ENCODE measurements at places on chromosomes 11 and 22. TPM values are rescaled to one million over a fixed set of nuclear protein-coding genes. Genes with fewer than 3 reads are reported as not detected.

Gene GP1BB
- total RNA-seq: not detected

Gene POU2AF2
- not detected for total RNA-seq

- no peak for DNase-seq
- H3K27ac ChIP-seq: no peak overlapping the region
- no peaks in the 10 kb centered on the region for H3K27me3 ChIP-seq
- H3K36me3 ChIP-seq: no peaks in the 10 kb centered on the region
Observed at GRCh38 chr11:30049214-30049613, 32.4 kb upstream of the KCNA4 start.

- no peak overlapping the region for H3K4me3 ChIP-seq
- no peak overlapping the region for H3K27ac ChIP-seq
- H3K4me1 ChIP-seq: no peaks in the 10 kb centered on the region
- H3K27me3 ChIP-seq: peaks cover 5% of the 10 kb centered on the region
- no peaks in the 10 kb centered on the region for H3K36me3 ChIP-seq
Observed at GRCh38 chr22:26095256-26095956, 73.9 kb upstream of the SEZ6L start.

DNA sequence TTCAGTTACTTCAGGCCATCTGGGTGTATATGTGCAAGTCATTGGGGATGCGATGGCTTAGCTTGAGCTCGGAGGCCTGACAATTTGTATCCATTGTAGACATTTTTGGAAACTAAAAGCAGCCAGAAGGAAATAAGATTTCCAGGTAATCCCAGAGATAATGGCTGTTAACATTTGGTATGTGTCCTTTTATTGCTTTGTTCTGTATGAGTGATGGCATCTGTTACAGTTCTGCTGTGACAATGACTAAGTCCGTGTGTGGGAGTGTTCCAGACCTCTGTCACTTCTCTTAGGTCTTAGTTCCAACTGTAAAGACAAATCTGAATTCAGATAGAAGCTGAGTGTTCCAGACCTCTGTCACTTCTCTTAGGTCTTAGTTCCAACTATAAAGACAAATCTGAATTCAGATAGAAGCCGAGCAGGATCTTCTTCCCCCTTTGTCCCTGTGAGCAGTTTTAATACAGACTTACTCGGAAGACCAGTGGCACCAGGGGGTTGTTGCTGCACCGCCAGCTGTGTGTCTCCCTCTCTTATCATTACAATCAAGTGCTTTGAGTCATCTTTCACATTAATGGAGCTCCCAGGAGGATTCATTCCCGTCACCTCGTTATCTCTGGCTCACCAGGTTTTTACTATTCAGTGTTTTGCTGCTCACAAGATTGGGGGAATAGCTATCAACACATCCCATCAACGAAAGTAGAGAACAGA, 190.9 kb upstream of the SORL1-AS1 start:
- H3K4me1 ChIP-seq: no peaks in the 10 kb centered on the region
- H3K27me3 ChIP-seq: peaks cover 4% of the 10 kb centered on the region
- DNase-seq: no peak
- no peak overlapping the region for H3K4me3 ChIP-seq

GRCh38 chr11:20342347-20343141, 21.0 kb upstream of the HTATIP2 start:
- no peak overlapping the region for H3K4me3 ChIP-seq
- H3K27ac ChIP-seq: peak overlapping the region; percentile 54
- DNase-seq: peak; percentile 53
- no peaks in the 10 kb centered on the region for H3K36me3 ChIP-seq
- peaks cover 5% of the 10 kb centered on the region for H3K4me1 ChIP-seq

GRCh38 chr11:3165152-3165705, at the start of gene OSBPL5:
Gene OSBPL5, minus strand, starts transcription at chr11:3165310. Its CDS starts 36,162 bp downstream, at chr11:3129148.
- peaks cover 57% of the 10 kb centered on the region for H3K27me3 ChIP-seq
- no peaks in the 10 kb centered on the region for H3K36me3 ChIP-seq
- peaks cover 7% of the 10 kb centered on the region for H3K4me1 ChIP-seq

- DNase-seq: no peak
- no peak overlapping the region for H3K4me3 ChIP-seq
- no peaks in the 10 kb centered on the region for H3K36me3 ChIP-seq
- H3K4me1 ChIP-seq: peaks cover 13% of the 10 kb centered on the region
- no peak overlapping the region for H3K27ac ChIP-seq
Observed at GRCh38 chr22:46145361-46145851, 4.9 kb upstream of the PPARA start.

DNA sequence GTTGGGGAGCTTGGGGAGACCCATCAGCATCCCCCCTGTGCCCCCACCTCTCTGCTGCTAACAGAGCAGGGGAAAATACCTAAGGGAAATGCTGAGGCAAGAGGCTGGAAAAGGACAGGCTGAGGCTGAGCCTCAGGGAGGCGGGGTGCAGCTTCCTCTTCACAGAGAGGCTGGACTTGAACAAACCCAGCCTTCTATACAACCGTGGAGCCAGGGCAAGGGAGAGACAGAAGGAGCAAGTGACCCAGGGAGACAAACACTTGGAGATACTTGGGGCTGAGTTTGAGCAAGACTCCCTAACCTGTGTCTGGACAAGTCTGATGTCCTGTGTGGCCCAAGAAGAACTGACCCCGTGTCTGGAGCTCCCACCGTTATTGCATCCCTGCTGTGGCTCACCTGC, at the start of gene SLCO2B1:
Gene SLCO2B1, plus strand, starts transcription at position 229 of the 400 bp plus-strand sequence. CDS start 275 bp downstream, outside the sequence.
- H3K27ac ChIP-seq: no peak within 1 kb of the TSS
- no peaks in the 10 kb centered on the region for H3K36me3 ChIP-seq
- H3K4me1 ChIP-seq: peaks cover 27% of the 10 kb centered on the region
- H3K27me3 ChIP-seq: peaks cover 61% of the 10 kb centered on the region

- no peak for DNase-seq
- no peaks in the 10 kb centered on the region for H3K27me3 ChIP-seq
- H3K27ac ChIP-seq: no peak overlapping the region
Observed at GRCh38 chr22:27980424-27981148, 61.5 kb upstream of the PITPNB start.

DNA sequence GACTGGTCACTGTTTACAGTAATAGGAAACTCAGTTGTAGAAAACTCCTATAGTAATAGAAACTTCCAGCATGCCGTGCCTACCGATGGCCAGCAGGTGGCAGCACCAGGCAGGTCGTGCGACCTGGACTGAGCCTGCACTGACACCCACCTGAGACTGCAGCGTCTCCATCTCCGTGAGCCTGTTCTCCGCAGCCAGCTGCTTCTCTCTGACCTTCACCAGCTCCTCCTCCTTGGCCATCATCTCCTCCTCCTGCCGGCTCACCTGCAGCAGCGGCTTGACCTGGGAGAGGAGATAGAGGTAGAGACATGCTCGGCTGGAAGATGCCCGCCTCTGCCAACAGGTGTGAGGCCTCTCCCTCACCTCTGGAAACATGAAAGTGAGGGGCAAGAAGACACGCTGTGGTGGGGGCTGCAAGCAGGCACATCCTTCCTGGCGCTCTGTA, 48.5 kb downstream of the APOL1 start:
- peak overlapping the region; percentile 71 for H3K27ac ChIP-seq
- peaks cover 79% of the 10 kb centered on the region for H3K36me3 ChIP-seq
- H3K27me3 ChIP-seq: no peaks in the 10 kb centered on the region
- DNase-seq: peak; percentile 86

- H3K36me3 ChIP-seq: no peaks in the 10 kb centered on the region
- no peak overlapping the region for H3K4me3 ChIP-seq
- no peak overlapping the region for H3K27ac ChIP-seq
- no peaks in the 10 kb centered on the region for H3K4me1 ChIP-seq
Observed at GRCh38 chr11:56782167-56782847, 33.8 kb upstream of the OR9G4 start.

Gene DDI1
- not detected for total RNA-seq

- H3K27ac ChIP-seq: no peak overlapping the region
- H3K4me3 ChIP-seq: no peak overlapping the region
- H3K36me3 ChIP-seq: no peaks in the 10 kb centered on the region
- peaks cover 21% of the 10 kb centered on the region for H3K27me3 ChIP-seq
- DNase-seq: no peak
Observed at GRCh38 chr11:119765628-119766027, 36.6 kb upstream of the NECTIN1 start.

GRCh38 chr22:27686534-27686933, 115.0 kb downstream of the MN1 start:
- no peak overlapping the region for H3K27ac ChIP-seq
- H3K4me3 ChIP-seq: no peak overlapping the region
- DNase-seq: no peak

DNA sequence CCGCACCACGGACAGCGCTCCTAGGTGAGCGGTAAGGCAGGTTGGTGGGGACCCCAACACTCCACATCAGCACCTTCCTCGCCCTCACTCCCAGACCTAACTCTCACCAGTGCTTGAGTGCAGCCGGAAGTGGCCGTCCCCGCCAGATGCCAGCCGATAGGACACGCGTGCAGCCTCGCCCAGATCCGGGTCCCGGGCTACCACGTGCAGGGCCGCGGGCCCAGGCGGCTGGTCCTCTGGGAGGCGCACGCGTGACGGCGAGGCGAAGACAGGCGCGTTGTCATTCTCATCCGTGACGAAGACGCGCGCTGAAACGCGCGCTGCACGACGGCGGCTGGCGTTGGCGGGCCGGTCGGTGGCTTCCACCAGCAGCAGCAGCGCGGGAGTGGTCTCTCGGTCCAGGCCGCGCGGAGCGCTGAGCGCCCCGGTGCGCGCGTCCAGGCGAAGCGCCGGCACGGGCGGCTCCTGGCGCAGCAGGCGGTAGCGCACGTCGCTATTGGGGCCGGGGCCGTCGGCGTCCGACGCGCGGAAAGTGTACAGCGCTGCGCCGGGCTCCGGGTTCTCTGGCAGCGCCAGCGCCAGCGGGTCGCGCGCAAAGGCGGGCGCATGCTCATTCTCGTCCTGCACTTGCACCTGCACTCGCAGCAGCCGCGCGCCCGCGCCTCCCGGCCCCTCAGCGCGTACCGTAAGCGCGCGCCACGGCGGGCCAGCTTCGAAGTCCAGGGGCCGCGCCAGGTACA, 10.8 kb upstream of the TPP1 start:
- DNase-seq: no peak
- H3K4me3 ChIP-seq: no peak overlapping the region
- H3K4me1 ChIP-seq: peaks cover 21% of the 10 kb centered on the region
- H3K27ac ChIP-seq: no peak overlapping the region

DNA sequence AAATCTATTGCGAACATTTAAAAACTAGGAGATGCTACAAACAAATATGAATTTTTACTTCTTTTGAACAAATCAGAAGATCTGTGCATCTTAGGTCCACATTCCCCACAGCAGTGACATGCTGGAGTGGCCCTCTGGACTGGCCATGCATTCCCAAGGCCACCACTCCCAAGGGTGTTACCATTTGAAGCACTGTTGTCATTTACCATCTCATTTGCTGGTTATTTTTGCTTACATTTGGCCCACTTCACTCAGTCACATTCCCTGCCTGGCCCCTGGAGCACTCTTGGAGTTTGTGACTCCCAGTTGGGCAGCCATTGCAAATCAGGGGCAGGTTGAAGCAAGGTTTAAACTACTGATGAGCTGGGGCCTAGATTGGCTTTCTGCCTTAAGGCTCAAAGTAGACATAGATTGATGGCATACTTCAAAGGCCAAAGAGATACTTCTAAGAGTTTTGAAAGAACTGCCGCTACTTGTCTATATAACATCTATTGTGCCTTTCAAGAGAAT, 8.5 kb upstream of the ZNRF3 start:
- no peaks in the 10 kb centered on the region for H3K36me3 ChIP-seq
- H3K27me3 ChIP-seq: peaks cover 8% of the 10 kb centered on the region
- peaks cover 6% of the 10 kb centered on the region for H3K4me1 ChIP-seq
- H3K4me3 ChIP-seq: no peak overlapping the region
- no peak for DNase-seq

Gene NPAS4
- 0.12 TPM for total RNA-seq

Gene WT1
- total RNA-seq: not detected

DNA sequence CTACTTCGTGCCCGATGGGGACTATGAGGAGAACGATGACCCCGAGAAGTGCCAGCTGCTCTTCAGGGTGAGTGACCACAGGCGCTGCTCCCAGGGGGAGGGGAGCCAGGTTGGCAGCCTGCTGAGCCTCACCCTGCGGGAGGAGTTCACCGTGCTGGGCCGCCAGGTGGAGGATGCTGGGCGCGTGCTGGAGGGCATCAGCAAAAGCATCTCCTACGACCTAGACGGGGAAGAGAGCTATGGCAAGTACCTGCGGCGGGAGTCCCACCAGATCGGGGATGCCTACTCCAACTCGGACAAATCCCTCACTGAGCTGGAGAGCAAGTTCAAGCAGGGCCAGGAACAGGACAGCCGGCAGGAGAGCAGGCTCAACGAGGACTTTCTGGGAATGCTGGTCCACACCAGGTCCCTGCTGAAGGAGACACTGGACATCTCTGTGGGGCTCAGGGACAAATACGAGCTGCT, 751 bp downstream of the FIBIN start:
- no peak overlapping the region for H3K4me3 ChIP-seq
- no peak for DNase-seq
- H3K36me3 ChIP-seq: no peaks in the 10 kb centered on the region
- no peaks in the 10 kb centered on the region for H3K27me3 ChIP-seq

DNA sequence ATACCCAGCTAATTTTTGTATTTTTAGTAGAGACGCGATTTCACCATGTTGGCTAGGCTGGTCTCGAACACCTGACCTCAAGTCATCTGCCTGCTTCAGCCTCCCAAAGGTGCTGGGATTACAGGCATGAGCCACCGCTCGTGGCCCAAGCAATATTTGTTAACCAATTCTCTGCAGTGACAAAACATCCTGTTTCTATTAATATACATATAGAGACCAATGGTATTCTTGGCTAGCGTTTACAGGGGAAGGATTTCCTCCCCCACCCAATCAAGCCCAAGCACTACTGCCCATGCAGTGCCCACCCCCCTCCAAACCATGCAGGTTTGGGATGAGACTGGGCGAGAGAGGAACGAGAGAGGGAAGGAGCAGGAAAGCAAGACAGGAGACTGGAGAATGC, 53.1 kb downstream of the APOL3 start:
- H3K4me1 ChIP-seq: no peaks in the 10 kb centered on the region
- H3K36me3 ChIP-seq: no peaks in the 10 kb centered on the region
- H3K4me3 ChIP-seq: no peak overlapping the region
- H3K27me3 ChIP-seq: peaks cover 28% of the 10 kb centered on the region

DNA sequence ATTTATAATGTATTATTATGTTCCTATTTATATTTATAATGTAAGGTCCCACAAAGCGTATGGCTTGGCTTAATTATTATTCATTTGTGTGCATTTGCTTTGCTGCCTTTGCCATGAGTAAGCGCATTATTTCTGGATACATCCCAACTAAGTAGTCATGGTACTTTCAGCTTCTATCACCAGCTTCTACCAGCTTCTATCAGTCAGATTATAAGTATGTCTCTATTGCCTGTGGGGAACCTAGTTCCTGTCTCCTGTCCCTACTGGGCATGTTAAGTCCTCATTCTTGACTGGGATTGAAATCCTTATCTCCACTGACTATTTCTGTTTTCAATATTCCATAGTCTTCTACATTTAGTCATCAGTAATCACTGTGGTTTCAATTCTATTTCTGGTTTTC, 33.5 kb upstream of the OR10W1 start:
- no peaks in the 10 kb centered on the region for H3K36me3 ChIP-seq
- no peak overlapping the region for H3K4me3 ChIP-seq
- H3K27me3 ChIP-seq: no peaks in the 10 kb centered on the region
- H3K4me1 ChIP-seq: no peaks in the 10 kb centered on the region

Data from activated CD8-positive, alpha-beta memory T cell treated with anti-CD3 and anti-CD28 coated beads, Interleukin-2, amount 10 ng/mL, durations not matched to agents 7 days and 5 days (primary cell).